NCI-H510A treated with DMSO at 0.1 percent for 48 hours (cell line): ENCODE measurements at places on chromosomes 12 and 14.

DNA sequence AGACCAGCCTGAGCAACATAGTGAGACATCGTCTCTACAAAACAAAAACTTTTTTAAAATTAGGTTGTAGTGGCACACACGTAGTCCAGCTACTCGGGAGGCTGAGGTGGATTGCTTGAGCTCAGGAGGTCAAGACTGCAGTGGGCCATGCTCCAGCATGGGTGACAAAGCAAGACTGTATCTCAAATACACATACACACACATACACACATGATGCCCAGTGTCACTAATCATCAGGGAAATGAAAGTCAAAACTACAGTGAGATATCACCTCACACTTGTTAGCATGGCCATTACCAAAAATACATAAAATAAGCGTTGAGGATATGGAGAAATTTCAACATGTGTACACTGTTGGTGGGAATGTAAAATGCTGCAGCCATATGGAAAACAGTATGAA is 33.2 kb upstream of the KICS2 start:
- no peak for DNase-seq

DNA sequence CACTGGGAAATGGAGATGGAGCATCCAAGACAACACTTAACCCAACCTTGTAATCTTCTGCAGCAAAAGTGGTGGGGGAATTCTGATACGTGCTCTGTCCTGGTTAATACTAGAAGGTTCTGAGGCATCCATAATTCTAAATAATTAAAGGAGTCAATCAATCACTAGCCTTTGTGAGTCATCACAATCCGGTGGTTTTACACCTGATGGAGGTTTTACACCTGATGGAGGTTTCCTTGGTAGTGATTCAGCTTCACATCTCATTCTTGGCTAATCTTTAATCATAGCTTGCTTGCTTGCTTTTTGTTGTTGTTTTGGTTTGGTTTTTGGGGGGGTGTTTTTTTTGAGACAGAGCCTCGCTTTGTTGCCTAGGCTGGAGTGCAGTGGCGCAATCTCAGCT is 343.4 kb downstream of the DPF3 start:
- DNase-seq = no peak

- DNase-seq = no peak
Measured at GRCh38 chr12:108832730-108833354, 24.5 kb downstream of the SSH1 start.

DNA sequence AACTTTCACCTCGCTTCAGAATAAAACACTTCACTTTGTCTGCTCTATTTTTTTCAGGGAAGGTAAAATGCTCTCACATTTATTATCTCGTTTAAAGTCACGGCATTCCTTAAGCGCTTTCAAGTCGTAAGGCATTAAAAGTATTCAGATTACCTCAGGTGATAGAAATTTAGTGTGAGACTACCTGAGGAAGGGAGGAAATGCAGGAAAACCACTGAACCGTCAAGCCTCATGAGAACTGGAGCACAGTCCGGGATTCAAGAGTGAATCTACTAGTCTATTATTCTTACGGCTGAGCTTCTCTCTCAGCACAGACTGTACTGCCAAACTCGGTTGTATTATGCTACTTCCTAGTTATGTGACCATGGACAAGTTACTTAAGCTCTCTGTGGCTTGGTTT is 8.3 kb upstream of the PPFIBP1 start:
- DNase-seq = no peak

DNA sequence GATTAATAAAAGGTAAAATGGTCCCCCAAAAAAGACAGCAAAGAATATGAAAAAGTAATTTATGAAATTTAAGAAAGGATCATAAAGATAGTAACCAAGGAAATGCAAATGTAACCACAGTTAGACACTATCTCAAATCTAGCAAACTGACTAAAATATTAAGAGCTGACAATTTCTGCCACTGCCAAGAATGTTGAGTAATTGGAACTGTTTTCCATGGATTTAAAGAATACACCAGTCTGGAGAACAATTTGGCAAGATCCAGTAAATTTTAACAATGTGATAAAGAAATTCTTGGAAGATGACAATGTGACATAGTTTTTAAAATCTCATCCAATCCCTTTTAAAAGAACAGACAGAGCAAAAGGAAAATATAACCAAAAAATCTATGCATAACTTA is 798.0 kb upstream of the MGAT4C start:
- DNase-seq = no peak

- DNase-seq = no peak
Measured at GRCh38 chr12:58433959-58434358, 486.3 kb downstream of the LRIG3 start.

DNA sequence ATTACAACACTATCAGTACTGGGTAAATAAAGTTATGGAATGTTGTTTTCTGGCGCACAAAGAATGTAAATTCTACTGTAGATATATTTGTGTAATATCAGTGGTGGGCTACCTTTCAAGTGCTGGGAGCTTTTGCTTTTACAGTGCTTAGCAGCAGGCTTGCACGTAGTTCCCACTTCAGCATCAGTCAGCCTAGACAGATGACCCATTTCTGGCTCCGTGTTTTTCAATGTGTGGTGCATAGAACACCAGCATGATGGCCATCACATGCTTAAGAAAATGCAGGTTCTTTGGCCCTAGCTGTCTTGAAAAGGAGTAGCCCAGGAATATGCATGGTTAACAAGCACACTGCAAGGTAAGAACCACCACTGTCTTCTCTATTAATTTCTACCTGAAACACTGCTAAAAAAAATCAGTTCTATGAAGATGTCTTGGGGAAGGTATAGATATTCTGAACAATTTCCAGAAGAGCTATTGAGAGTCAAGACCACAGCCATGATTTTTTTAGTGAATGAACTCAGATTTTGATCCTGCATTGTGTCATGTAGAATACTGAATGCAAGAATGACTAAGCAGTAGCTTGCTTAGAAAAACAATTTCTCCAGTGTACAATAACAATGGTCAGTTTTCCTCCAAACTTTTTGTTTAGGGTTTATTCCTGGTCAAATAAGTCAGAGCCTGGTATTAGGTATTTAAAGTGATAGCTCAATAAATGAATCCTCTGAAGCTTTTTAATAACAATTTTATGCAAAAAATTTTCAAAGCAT is 195.7 kb downstream of the AKAP6 start:
- DNase-seq = no peak

DNA sequence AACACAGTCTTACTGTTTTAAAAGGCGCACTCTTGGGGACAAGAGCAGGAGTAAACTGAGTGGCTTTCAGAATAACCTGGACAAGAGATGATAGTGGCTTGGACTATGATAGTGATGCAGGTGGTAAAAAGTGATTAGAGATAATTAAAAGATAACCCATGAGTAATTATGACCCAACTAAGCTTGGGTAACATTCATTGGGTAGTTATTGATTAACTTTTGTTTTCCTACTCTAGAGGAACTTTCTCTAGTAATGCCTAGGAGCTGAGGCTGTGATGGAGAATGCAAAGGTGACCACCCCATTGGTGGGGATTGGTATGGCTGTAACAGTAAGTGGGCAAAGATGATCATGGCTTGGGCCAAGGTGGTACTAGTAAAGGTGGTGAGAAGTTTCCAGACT is 22.3 kb upstream of the FRS2 start:
- no peak for DNase-seq

DNA sequence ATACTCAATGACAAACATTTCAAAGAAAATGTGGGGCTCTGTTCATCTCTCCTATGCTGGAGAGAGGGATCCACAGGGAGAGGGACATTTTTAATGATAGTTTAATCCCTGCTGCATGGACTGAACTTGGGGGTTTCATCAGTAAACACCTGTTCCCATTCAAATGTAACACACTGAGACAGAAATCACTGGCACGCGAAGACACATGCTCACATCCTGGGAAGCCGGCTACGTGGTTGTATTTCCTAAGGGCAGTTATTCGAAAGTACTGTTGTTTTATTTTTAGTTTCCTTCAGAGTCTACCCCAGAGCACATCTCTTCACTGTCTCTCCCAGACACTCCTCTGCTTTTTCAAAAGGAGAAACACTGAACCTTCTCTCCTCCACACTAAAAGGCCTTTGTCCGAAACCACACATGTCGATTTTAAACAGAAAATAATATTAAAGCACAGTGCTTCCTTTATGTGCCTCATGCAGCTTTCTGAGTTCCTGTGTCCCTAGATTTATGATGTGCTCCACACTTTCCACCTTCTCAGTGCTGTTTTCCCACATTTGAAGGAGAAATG is 52.8 kb downstream of the PTHLH start:
- DNase-seq = no peak

DNA sequence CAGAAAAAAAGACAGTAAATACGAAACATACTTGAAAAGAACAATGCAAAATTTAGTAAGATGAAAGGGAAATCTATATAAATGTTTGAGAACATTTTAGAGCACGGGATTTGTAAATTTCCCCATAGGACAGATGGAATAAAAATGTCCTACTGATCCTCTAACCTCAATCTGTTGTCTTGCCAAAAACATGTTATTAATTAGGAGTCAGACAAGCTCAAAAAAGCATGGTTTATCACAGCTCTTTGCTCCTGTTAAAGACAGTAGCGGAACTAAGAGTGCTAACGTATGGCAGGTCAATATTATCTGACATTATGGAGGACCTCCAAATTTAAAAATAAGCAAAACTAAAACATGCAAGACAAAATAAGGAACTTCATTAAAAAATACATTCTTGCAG is 12.9 kb downstream of the GMFB start:
- DNase-seq = no peak

DNA sequence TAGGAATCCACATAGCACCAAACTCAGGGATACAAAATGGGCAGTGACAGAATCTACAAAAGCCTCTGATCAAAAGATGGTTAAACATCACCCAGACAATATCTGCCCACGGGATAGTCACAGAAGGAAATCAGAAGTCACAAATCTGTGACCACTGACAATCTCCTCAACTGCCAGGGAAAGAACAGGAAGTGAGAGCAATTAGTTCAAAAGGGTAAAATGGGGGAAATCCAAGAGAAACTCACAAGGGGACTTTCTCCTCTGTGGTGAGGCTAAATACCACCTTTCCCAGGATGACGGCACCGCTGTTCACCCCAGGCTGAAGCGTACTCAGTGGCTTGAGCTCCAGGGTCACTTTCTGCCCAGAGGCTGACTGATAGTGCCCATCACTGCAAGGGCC is 10.7 kb downstream of the TTC5 start:
- DNase-seq = no peak

- no peak for DNase-seq
Measured at GRCh38 chr12:92436856-92437255, 265.9 kb upstream of the PLEKHG7 start.

DNA sequence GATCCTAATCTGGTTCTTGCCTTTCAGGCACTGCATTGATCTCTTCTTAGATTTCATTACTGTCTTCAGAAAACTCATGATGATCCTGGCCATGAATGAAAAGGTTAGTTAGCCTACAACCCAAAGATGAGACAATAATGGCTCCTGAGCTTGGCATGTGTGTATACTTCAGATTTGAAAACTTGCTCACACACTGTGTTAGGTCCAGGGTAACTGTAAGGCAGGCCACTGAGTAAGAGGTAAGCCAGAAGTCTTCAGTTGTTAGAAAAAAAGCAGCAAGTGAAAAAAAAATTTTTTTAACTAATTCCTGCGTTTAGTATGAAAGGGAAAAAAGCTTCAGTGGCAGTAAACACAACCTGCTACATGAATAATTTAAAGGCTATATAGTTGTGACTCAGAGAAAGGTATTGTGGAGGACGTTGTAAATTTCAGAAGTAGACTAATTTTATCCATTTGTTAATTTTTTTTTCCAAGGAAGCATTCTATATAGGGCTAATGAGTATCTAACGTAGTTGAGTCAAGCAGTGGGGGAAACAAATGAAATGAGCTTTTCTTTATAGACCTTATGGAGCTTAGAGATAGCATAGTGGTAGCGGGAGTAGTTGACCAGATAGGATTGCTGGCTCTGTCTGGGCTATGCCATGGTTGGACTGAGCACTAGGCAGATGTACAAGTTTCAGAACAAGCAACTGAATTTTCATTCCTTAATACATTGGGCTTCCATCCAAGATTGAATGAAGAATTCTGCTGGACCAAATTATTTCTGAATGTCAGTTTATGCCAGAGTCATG is 20.5 kb downstream of the TMBIM6 start:
- no peak for DNase-seq

- no peak for DNase-seq
Measured at GRCh38 chr12:68461645-68462044, 129.5 kb upstream of the MDM1 start.

DNA sequence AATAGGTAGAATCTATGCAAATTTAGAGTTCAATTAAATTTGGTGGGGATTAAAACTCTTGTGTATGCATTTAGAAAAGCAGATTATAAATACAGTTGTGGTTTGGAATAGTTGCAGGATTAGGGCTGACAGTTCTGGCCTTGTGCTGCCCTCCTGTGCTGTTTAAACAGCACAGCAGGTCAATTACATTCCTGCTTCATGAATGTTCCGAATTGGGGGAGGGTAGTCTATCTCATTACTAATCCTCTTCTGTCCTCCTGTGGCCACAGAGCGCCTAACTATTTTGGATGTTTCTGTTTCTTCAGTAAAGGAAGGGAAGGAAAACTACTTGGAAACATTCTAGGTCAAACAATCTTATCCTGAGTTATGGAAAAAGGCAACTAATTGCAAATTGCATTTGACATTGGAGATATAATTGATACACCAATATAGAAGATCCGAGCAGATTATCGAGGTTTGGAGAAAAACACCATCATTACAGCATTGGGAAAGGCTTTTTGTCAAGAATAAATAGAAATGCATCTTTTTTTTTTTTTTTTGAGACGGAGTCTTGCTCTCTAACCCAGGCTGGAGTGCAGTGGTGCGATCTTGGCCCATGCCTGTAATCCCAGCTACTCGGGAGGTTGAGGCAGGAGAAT is 8.7 kb upstream of the GPR19 start:
- peak; percentile 76 for DNase-seq

DNA sequence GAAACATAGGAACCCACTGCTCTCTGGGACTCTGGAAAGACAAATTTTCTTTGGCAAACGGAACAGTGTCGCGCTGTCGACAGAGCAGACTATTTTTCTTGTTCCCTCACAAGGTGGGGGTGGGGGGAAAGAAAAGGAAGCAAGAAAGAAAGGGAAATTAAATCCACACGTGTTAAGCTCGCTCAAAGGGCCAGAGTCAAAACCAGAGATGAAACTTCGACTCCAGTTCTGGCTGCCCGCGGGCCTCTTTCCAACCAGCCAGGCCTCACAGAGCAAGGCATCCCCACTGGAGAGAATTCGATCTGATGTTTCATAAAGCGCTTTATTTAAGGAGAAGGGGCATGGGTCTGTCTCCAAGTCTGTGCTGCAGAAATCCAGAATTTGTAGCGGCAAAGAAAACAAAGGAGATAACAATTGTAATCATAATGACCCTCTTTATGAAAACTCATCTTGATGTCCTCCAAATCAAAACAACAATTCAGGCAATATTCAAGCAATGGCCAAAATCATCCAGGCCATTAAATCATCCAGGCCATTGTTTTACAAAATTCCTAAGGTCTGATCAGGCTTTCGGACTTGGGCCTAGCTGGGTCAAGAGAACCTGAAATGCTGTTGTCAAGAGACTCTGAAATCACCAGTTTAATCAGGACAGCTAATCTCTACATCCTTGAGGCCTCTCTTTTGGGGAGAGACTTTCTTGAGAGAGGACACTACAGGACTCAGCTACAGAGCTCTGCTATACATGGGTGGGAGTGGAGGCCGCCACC is 5.3 kb upstream of the TBX5 start:
- DNase-seq = no peak
